Activated CD4-positive, alpha-beta T cell treated with anti-CD3 and anti-CD28 coated beads for 1 hour (primary cell): ENCODE measurements at places on chromosomes 1 and 21.

DNA sequence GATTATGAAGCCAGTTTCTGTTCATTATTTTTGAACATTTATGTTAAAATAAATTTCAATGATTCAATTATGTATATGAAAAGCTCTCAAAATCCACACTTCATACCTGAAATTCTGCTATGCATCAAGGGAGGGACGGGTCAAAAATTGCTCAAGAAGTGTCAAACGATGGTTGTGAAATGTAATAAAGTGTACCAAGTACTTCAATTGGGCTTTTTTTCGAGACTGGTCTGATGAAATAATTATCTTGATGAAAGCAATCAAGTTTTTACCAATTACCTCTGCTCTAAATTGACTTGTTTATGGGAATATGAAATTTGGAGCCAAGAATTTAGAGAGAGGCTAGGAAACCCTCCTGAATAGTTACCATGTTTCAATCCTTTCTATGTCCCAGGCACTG is 7.9 kb downstream of the OSCP1 start:
- DNase-seq: no peak

DNA sequence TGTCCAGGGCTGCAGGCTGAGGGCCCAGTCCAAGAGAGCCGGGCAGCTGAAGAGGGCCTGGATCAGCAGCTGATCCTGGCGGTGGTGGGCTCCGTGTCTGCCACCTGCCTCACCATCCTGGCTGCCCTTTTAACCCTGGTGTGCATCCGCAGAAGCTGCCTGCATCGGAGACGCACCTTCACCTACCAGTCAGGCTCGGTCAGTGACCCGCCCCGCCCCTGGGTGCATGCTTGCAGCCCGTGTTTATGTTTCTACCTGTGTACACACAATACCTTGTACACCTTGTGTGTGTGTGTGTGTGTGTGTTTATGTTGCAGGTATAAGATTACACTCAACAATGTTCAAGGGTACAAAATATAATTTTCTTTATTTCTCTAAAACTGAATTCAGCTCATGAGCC is 13.0 kb downstream of the TIE1 start:
- DNase-seq: no peak

- no peak for DNase-seq
These were observed 2.2 kb downstream of the DHCR24 start for GRCh38 chr1:54884768-54885167.

DNA sequence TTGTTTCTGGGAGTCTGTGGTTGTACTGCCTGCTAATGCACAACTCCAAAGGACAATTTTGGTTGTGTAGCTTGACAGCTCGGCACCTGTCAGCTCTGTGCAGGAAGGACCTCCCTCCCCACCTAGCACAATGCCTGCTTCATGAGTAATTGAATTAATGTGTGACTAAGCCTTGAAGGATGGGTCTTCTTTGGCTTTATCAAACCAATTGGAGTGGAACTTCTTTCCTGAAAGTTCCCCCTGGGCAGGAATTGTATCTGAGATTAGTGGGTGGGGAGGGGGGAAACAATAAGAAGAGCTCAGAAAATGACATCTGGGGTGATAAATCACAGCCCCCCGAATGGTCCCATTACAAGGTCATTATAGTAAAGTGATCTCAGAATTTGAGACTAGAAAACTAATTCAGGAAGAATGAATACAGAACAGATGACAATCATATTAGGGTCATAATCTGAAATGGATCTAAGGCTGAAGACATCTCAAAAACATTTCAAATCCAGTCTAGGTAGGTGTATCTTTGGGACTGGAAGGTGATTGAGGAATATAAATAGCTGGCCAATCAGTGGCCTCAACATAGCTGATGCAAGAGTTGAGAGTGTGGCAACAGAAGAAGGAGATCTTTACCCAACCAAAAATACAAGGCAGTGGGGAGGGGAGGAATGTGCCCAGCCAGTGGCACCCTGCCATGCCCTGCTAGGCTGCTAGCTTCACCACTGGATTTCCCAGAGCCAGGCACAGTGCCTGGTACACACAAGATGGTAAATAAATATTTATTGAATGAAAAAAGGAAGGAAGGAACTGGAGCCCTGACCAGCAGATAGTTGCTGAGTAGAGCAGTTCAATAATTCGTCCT is 10.1 kb upstream of the SESN2 start:
- DNase-seq: no peak

DNA sequence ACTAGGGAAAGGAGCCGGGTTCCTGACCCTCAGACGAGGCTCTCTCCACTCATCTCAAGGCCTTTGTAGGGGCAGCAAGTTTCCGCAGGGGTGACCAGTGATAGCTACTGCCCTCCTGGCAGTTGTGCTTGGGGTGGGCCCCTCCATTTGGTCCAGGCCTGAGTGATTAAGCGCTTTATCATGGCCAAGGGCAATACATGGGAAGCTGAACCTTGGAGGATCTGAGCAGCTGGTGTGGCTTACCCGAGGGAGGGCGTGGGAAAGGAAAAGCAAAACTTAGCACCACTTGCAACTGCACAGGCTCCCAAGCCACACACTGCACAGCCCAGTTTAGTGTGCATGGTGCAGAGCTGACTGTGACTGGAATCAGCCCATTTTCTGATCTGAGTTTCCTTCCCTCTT is 47.8 kb downstream of the GADD45A start:
- DNase-seq: no peak

GRCh38 chr1:43617011-43617410 is 32.9 kb upstream of the KDM4A start:
- DNase-seq: no peak

GRCh38 chr1:19597496-19598309 is 46.4 kb upstream of the NBL1 start:
- DNase-seq: no peak

DNA sequence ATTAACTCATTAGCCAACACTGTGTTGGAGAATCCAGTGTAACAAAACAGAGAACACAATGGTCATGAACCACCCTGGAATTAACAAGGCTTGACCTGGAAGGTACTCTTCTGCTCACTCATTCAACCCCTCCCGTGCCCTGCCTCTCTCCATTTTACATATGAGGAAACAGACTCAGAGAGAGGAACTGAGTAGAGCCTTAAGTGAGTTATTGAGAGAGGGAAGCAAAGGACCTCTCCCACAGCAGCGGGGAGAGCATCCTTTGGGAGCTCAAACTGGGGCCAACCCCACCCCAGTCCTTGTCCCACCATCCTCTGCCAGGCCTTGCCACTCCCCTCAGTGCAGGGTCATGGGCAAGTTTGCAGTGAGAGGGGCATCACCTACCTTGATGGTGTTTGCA is 1.4 kb downstream of the S100A12 start:
- DNase-seq: no peak

GRCh38 chr21:25283720-25284119 is 323.6 kb downstream of the MRPL39 start:
- DNase-seq: no peak

- no peak for DNase-seq
These were observed 239.3 kb upstream of the KCNK2 start for GRCh38 chr1:214843281-214843680.

DNA sequence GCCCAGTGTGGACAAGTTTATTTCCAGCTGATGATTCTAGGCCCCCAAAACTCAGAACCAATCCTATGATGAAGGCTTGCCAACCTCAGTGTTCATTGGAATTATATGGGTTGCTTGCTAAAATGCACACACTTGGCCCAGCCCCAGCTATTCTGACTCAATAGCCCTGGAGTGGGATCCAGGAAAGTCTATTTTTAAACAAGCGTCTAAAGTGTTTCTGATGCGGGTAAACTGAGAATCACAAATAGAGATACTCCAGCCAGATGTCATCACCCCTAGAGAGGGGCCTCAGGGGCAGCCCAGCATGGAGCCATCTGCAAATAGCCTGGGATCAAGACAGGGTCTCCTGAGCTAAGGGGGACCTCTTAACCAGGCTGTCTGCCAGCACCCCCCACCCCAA is 46.0 kb downstream of the PKP1 start:
- DNase-seq: no peak

GRCh38 chr1:111639602-111640198 is 20.1 kb downstream of the RAP1A start:
- DNase-seq: no peak

- DNase-seq: no peak
These were observed 84.3 kb downstream of the PGM1 start for GRCh38 chr1:63677497-63677896.

GRCh38 chr1:93317207-93317606 is 28.5 kb upstream of the DR1 start:
- DNase-seq: no peak

- DNase-seq: no peak
These were observed 30.1 kb downstream of the RHEX start for GRCh38 chr1:206082831-206083695.

DNA sequence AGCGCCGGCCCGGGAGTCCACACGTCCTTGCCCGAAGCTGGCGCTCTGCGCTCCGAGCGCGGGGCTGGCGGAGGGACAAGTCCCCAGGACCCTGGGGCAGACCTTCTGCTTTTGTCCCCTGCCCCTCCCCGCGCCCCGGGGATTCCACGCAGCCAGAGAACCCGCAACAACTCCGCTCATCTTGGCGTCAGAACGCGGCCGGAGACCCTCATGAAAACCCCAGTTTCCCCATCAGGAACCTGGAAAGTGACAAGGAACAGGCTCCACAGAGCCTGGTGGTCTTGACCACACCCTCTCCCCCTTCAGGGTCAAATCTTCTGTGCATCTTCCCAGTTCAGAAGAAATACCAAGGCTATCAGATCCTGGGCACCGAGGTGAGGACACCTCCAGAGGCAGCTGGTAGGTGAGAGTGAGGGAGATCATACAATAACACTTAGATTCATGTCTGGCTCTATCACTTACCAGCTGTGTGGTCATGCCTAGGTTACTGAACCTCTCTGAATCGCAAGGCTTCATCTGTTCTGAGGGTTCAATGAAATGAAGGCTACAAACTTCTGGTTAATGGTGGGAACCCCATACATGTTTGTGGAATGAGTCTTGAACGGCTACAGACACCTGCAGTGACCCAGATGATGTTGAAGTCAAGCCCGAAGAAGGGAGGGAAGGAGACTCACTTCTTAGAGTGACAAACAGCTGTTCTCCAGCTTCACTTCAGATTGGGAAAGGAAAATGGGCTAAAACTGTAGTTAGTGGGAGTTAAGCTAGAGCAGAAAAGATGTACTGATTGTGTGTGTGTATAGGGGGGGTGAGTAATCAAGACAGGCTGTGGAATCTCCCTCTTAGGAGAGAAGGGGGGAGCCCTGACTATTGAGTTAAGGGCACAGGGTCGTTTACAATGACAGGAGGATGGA is 555 bp upstream of the RSPO1 start:
- no peak for DNase-seq

DNA sequence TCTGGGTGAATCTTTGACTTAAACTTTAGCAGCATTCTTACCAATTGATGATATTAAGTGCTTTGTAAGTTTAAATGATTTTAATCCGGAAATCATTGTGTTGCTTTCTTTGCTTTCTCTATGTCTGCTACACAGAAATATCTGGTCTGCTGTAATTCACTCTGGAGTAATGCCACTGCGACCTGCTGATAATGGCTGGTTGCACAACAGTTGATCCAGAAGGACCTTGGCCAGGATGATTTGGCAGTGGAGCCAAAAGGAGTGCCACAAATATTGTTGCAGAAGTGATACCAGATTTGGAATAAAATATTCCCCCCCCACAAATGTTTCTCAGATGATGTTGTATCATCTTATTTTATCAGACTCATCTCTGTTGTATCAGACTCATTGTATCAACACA is 2063.9 kb downstream of the MRPL39 start:
- DNase-seq: no peak

DNA sequence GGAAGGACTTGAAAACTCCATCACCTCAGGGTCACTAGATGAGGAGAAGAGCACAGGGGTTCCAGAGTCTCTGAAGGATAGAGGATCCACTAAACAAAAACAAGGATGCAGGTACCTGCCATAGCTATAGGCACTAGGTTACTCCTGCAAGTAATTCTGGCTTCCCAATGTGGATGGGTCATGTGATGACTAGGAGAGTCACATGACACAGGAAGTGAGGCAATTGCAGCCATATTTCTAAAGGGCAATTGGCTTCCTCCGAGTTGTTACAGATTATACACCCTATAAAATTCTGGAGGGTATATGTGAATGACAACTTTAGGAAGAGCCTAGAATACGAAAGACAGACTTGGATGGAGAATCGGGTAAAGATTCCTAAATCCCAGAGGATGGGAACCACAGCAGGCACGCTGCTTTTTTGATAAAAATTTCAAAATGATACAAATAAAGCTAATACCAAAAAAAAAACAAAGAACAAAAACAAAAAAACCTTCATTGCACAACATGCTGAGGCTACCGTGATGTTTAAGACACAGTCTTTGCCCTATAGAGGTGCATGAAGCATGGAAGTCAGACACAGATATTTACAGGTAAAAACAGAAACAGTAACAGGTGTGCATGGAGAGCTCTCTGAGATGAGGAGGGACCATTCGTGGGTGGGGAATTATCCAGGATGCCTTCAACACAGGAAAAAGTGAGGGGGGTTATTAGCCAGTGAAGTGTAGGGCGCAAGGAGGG is 10.5 kb downstream of the MTX1 start:
- DNase-seq: no peak

GRCh38 chr1:54354899-54355298 is 51.3 kb downstream of the SSBP3 start:
- no peak for DNase-seq

GRCh38 chr1:230056098-230056497 is 10.9 kb upstream of the GALNT2 start:
- DNase-seq: no peak

GRCh38 chr1:51916587-51917405 is 38.3 kb upstream of the NRDC start:
- DNase-seq: no peak

GRCh38 chr1:244353551-244354091 is 98.1 kb downstream of the ADSS2 start:
- no peak for DNase-seq

GRCh38 chr1:234629026-234629425 is 19.0 kb upstream of the IRF2BP2 start:
- no peak for DNase-seq
